ENCODE measurements at places on chromosomes 3 and 15.

DNA sequence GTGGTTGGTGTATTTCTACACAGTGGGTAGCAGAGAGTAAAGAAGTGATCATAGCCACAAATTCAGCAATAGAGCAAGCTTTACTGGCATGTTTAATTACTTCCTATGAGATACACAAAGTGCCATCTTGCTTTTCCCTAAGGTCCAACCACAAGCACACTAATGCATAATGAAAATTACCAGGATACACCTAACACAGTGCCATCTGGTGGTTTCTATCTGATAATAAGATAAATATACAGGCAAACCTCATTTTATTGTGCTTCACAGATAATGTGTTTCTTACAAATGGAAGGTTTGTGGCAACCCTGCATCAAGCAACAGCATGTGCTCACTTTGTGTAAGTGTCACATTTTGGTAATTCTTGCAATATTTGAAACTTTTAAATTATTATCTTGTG, 223.0 kb downstream of the NSUN3 start:
- peak; percentile 14 for DNase-seq

DNA sequence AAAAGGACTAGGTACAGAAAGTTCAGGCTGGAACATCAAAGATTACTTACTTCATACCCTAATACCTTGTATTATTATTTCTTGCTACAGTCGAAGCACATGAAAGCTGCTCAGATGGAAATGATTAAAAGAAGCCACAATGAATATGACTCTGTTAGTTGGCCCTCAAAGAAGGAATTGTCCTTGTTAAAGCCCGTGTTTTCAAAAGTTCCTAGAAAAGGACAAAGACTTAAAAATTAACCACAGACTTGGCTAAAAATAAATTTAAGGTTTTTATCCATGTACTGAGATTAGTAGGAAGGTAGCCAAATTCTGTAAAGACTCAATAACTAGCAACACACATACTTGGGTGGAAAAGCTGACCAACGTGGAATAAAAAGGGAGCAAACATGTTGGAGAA, 251.0 kb upstream of the RARB start:
- DNase-seq = no peak

GRCh38 chr15:31102374-31103342, 1.1 kb upstream of the TRPM1 start:
- DNase-seq = no peak

GRCh38 chr3:121948641-121949040, 54.4 kb downstream of the SLC15A2 start:
- no peak for DNase-seq

DNA sequence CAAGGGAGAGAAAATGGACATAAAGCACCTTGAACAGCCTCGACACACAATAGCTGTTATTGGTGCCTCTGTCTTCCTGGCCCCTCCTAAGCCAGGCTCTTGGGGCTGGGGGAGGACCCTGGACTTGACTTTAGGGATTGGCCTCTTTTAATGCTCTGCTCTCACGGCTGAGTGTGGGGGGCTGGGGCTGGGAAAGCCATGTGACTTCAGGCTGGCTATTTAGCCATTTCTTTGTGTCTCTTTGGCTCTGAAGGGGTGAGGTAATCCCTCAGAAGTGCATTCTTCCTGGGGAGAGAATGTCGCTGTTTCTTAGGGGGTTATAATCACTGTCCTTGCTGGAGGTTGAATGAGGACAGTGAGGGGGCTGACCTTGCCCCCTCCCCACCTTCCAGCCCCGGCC, 26.2 kb downstream of the MAGEF1 start:
- no peak for DNase-seq

GRCh38 chr15:84817466-84818081, 418 bp downstream of the ALPK3 start:
- no peak for DNase-seq

DNA sequence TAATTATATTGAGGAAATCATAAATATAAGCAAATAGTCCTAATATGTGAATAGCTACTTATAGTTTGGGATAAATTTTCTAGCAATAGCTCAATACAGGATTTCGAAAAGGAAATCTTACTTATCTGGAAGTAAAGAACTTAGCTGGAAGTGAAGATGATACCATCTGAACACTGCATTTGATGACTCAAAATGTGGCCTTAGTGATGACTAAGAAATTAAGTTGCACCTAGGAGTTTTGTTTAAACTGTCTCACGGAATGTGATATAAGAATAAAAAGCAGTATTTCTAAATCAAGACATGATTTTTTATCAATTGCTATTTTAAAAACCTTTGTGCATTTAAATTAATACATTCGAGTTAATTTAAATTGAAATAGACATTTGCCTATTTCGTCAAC, 91.2 kb downstream of the EOMES start:
- no peak for DNase-seq

DNA sequence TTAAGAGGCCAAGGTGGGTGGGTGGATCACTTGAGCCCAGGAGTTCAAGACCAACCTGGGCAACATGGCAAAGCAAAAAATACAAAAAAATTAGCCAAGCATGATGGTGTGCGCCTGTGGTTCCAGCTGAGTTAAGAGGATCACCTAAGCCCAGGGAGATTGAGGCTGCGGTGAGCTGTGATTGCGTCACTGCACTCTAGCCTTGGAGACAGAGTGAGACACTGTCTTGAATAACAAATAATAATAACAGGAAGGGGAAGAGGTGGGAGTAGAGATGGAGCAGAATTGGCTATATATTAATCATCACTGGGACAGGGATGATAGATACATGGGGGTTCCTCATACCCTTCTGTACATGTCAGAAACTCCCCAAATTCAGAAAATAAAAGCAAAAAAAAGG, 23.8 kb upstream of the NMB start:
- DNase-seq = no peak

GRCh38 chr15:79595306-79595705, 163.2 kb downstream of the MINAR1 start:
- no peak for DNase-seq

GRCh38 chr3:123949641-123950040, 11.4 kb downstream of the CCDC14 start:
- DNase-seq = no peak

GRCh38 chr15:68277131-68277602, 378 bp upstream of the FEM1B start:
- peak; percentile 65 for DNase-seq

DNA sequence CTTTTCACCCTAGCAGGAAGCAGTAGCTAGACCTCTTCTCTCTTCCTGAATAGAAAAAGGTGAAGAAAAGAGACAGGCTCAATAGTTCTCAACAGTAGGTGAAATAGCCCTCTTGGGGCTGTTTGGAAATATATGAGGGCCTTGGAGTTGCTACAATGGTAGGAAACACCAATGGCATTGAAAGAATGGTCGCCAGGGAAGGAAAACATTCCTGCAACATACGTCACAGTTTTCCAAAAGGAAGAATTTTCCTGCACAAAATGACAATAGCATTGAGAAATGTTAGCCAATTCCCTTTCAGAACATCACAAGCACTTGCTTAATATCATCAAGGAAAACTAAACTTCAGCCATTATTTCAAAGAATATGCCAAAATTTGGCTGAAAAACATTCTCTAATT, 484.5 kb downstream of the IGSF11 start:
- no peak for DNase-seq

GRCh38 chr15:101641894-101642293, 10.3 kb downstream of the TM2D3 start:
- peak; percentile 56 for DNase-seq

DNA sequence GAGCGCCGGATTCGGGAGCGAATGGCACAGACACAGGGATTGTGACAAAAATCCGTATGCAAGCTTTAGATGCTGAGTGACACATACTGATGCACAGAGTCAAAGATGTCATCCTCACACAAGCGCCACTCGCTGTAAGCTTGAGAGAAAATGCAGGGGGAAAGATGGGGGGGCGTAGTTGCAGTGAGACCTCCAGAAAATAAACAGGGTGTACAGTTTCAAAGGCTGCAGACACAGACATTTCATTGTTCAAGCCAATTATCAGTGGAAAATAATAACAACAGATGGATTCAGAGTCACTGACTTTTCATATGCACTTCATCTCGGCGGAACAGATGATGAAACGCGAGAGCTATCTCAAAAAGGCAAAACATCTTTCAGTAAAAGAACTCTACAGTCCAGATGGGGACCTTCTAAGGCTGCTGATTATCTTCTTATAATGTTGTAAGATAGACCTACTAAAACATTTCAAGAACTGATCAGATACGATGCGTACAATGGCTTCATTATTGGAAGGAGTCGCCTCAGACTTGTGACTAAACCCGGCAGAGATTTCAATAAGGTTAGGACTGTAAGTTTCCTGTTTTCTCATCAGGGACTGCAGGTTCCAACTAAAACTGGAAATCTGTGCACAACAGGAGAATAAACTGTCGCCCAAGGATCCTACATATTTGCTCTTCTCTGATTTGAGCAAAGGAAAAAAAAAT, 275.4 kb downstream of the FOXP1 start:
- no peak for DNase-seq

- DNase-seq = no peak
Observed at GRCh38 chr3:24837601-24838000, 343.0 kb upstream of the THRB start.

GRCh38 chr3:161890147-161890625, 393.6 kb downstream of the OTOL1 start:
- DNase-seq = no peak
